ENCODE measurements at places on chromosomes 12 and 14.

- DNase-seq, result no peak
- no peak overlapping the region for H3K4me3 ChIP-seq
- no peaks in the 10 kb centered on the region for H3K27me3 ChIP-seq
Observed at GRCh38 chr12:124326104-124326503, 31.2 kb downstream of the RFLNA start.

DNA sequence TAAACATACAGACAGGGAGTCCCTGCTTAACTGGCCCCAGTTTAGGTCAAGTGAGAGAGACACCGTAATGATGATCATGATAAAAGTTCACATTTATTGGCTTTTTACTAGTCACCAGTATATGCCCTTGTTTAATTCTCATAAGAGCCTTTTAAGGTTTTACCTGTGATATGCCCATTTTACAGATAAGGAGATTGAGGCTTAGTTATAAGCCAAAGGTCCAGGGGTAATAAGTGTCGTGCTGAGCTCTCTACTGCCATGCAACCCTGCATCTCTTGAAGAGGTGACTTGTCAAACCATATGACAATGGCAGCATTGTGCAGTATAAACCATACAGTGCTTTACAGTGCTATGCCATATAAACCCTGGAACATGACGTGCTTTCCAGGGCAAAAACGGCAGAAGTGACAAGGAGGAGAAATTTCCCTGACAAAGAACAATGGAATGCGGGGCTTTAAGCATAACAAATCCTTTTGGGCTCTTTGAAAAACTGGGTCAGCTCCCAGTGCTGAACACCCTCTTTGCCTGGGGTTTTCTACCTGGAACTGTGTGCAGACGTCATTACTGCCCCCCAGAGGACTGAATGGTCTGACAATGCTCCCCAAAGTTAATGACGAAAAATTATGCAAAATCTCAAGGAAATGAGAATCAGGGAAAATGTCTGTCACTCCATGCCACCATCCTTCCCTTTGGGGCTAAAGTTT is 59.7 kb upstream of the C14orf132 start:
- no peaks in the 10 kb centered on the region for H3K27me3 ChIP-seq
- no peaks in the 10 kb centered on the region for H3K4me1 ChIP-seq
- H3K4me3 ChIP-seq, result no peak overlapping the region
- H3K36me3 ChIP-seq, result no peaks in the 10 kb centered on the region
- H3K27ac ChIP-seq, result no peak overlapping the region

GRCh38 chr14:51516706-51517395 is 134.9 kb upstream of the FRMD6 start:
- no peaks in the 10 kb centered on the region for H3K27me3 ChIP-seq
- DNase-seq, result no peak
- H3K4me1 ChIP-seq, result no peaks in the 10 kb centered on the region
- H3K4me3 ChIP-seq, result no peak overlapping the region

DNA sequence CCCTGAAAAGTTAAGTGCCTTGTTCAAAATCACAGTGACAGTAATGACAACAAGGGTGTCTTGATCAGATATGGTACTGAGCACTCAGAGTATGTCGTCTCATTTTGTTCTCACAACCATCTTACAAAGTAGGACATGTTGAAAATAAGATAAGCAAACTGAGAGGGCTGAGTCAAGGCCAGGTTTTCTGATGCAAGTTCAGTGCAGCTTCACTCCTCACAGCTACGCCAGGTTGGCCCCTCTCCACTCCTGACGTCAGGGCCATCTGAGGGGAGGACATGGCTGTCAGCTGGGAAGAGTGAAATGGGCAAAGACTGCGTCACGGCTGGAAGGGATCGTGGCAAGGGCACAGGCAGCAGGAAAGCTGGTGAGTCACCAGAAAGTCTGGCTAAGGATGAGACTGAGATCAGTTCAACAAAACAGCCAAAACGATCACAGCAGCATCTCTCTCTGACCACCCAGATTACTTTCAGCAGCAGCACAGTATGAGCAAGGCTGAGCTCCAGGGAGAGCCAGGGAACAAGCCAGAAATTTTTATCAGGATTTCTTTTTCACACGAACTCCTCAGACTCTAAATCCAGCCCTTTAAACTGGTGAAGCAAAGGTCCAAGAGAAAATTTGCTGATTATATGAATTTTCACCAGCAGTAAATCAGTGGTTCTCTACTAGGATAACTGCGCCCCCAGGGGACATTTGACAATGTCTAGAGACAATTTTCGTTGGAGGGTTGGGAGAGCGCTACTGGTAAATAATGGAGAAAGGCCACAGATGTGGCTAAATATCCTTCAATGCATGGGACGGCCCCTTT is 297.9 kb upstream of the AMIGO2 start:
- peaks cover 9% of the 10 kb centered on the region for H3K4me1 ChIP-seq
- peak overlapping the region; percentile 86 for H3K27ac ChIP-seq
- peak; percentile 99 for DNase-seq
- no peak overlapping the region for H3K4me3 ChIP-seq
- H3K27me3 ChIP-seq, result no peaks in the 10 kb centered on the region

GRCh38 chr14:103427485-103428443 is 42.5 kb downstream of the MARK3 start:
- no peak overlapping the region for H3K27ac ChIP-seq
- no peak overlapping the region for H3K4me3 ChIP-seq
- no peaks in the 10 kb centered on the region for H3K36me3 ChIP-seq
- no peaks in the 10 kb centered on the region for H3K4me1 ChIP-seq
- DNase-seq, result peak; percentile 43
- no peaks in the 10 kb centered on the region for H3K27me3 ChIP-seq

GRCh38 chr14:92531106-92531873 is 17.7 kb downstream of the RIN3 start:
- no peak overlapping the region for H3K4me3 ChIP-seq
- H3K4me1 ChIP-seq, result no peaks in the 10 kb centered on the region
- no peaks in the 10 kb centered on the region for H3K27me3 ChIP-seq
- no peaks in the 10 kb centered on the region for H3K36me3 ChIP-seq

- H3K27me3 ChIP-seq, result no peaks in the 10 kb centered on the region
- no peak overlapping the region for H3K4me3 ChIP-seq
- no peaks in the 10 kb centered on the region for H3K4me1 ChIP-seq
Observed at GRCh38 chr12:55034218-55034617, 14.4 kb downstream of the NEUROD4 start.

DNA sequence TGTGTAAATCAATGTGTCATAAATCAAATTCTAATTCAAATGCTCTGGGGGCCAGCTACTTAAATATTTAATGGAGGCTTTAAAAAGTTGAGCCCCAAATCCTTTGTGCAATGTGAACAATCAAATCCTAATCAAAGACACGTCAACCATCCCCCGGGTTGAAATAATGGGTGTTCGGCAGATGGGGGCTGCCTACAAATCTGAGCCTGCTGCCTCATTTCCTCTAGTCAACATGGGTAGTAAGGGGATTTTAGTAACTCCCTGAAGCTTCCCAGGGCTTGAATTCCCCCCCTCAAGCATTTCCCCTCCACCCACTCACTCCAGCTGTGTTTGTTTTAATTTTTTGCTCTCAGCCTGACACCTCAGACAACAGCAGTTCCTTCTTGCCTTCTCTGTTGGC is 37.8 kb downstream of the SRRM4 start:
- no peak for DNase-seq
- H3K36me3 ChIP-seq, result no peaks in the 10 kb centered on the region
- H3K27ac ChIP-seq, result no peak overlapping the region
- no peak overlapping the region for H3K4me3 ChIP-seq
- no peaks in the 10 kb centered on the region for H3K4me1 ChIP-seq
- H3K27me3 ChIP-seq, result no peaks in the 10 kb centered on the region

DNA sequence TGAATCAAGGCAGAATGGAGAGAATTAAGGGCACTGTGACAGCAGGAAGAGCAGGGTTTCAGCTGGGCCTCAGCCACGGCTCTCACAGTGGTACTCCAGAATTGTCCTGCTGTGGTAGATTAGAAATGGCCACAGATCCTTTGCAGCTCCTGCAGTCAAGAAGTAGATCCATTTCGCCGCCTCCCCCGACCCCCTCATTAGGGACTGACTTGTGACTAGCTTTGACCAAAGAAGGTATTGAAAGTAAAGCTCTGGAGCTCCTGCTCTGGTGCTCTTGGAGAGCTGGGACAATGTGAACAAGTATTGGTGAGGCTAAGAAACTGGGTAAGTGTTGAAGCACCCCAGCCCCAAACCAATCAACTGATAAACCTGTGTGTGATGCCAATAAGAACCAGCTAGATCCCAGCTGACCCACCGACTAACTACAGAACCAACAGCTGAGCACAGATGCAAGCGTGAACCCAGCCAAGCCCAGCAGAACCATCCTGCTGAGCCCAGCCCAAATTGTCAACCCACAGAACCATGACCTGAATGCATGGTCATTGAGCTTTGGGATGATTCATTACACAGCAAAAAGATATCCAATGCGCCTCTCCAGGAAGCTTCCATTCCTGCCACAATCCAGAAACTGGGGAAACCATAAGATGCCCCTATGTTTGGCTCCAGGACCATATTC is 50.7 kb downstream of the JAG2 start:
- no peak overlapping the region for H3K27ac ChIP-seq
- no peaks in the 10 kb centered on the region for H3K27me3 ChIP-seq
- no peaks in the 10 kb centered on the region for H3K4me1 ChIP-seq
- H3K4me3 ChIP-seq, result no peak overlapping the region

- H3K4me1 ChIP-seq, result no peaks in the 10 kb centered on the region
- no peak for DNase-seq
Observed at GRCh38 chr14:71117839-71118743, 210.8 kb downstream of the PCNX1 start.

DNA sequence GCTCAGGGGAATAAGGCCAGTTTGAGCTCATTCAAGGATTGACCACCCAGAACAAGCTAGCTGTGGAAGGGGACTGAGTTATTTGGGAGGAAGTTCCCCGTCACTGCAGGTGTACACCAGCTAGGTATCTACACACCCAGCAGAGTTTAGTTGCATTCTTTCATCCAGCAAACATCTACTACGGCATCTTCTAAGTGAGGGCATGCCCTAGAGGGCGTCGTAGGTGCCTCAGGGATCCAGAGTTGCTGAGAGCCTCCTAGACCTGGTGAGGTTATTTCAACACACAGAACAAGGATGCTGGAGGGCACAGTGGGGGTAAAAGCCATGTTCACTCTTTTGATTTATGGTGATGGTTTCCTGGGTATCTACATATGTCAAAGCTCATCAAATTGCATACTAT is 149.6 kb downstream of the KSR2 start:
- no peak for DNase-seq
- no peak overlapping the region for H3K27ac ChIP-seq
- H3K4me1 ChIP-seq, result no peaks in the 10 kb centered on the region
- H3K4me3 ChIP-seq, result no peak overlapping the region

GRCh38 chr14:65723348-65723747 is 310.8 kb downstream of the FUT8 start:
- no peak overlapping the region for H3K27ac ChIP-seq
- no peaks in the 10 kb centered on the region for H3K4me1 ChIP-seq
- H3K36me3 ChIP-seq, result no peaks in the 10 kb centered on the region
- no peak overlapping the region for H3K4me3 ChIP-seq
- no peak for DNase-seq
- no peaks in the 10 kb centered on the region for H3K27me3 ChIP-seq

GRCh38 chr12:124532331-124532750 is 35.1 kb downstream of the NCOR2 start:
- H3K27me3 ChIP-seq, result no peaks in the 10 kb centered on the region
- H3K36me3 ChIP-seq, result no peaks in the 10 kb centered on the region

DNA sequence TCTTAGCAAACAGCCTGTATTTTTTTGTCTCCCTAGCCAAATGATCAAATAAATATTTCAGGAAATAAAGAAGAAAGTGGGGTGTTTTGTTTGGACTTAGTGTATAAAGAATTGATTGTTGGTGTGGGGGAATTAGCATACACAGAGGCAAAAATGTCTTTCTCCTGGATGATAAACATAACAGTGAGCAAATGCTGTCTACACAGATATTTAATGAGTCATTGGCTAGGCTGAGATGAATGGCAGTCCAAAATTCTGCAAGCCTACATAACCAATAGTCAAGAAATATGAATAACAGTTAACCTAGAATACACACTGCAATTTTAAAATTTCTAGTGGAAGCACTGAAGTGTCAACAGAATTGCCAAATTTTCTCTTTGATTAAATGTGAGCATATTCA is 35.8 kb downstream of the MYF5 start:
- H3K27ac ChIP-seq, result no peak overlapping the region
- H3K36me3 ChIP-seq, result no peaks in the 10 kb centered on the region
- H3K4me3 ChIP-seq, result no peak overlapping the region
- DNase-seq, result no peak
- no peaks in the 10 kb centered on the region for H3K4me1 ChIP-seq

DNA sequence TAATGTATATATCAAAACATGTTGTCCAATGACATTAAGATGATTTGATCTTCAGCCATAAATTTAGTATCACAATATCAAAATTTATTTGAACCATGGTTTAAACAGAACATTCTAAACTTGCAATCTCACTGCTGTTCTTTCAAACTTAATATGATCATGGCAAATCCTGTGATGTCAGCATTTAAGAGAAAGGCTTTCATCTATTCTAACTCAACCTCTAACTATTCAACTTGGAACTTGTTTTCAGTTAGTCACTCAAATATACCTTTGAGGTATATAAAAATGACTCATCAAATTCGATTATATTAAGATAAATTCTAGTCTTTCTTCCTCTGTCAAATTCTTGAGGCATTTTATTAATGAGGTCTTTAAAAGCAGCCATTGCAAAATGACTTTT is 747.0 kb upstream of the FLRT2 start:
- H3K27me3 ChIP-seq, result no peaks in the 10 kb centered on the region
- H3K4me1 ChIP-seq, result no peaks in the 10 kb centered on the region
- no peak overlapping the region for H3K27ac ChIP-seq
- no peak for DNase-seq

- peaks cover 4% of the 10 kb centered on the region for H3K4me1 ChIP-seq
- H3K27me3 ChIP-seq, result no peaks in the 10 kb centered on the region
- no peak for DNase-seq
- H3K27ac ChIP-seq, result no peak overlapping the region
- H3K4me3 ChIP-seq, result no peak overlapping the region
Observed at GRCh38 chr12:47276253-47276620, 196.5 kb upstream of the AMIGO2 start.

DNA sequence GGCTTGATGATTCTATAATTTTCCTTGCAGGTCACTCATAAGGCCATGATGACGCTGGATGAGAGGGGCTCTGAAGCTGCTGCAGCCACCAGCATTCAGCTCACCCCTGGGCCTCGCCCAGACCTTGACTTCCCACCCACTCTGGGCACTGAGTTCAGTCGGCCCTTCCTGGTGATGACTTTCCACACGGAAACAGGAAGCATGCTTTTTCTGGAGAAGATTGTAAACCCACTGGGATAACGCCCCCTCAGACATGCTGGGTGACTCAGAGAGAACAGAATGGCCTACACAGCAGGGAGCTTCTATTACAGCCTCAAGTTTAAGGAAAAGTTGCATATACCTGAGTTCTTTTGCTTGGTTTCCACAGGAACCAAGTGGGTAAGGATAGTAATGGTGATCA is 34.3 kb downstream of the SERPINA3 start:
- no peak for DNase-seq
- no peaks in the 10 kb centered on the region for H3K4me1 ChIP-seq
- H3K4me3 ChIP-seq, result no peak overlapping the region
- no peaks in the 10 kb centered on the region for H3K36me3 ChIP-seq
- H3K27ac ChIP-seq, result no peak overlapping the region

All from uterus (tissue), 4 donors.